ENCODE measurements at places on chromosomes 2 and 18.

GRCh38 chr2:239253264-239253663, 147.6 kb downstream of the HDAC4 start:
- DNase-seq = no peak

DNA sequence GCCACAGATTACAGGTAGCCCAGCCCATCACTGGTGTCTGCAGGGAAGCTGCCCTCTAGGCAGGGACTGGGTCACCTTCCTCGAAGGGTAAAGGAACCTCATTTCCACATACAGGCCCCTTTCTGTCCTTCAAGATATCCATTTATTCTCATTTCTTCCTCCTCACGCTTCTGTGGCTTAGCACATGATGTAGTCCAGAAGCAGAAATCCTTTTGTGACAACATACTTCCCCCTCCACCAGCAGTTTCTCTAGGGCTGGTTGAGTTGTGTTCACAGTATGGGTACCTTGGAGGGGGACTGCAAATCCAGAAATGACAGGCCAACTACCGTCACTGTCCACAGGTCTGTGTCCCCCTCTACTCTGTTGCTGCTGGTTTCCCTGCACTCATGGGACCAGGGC, 364.9 kb downstream of the ANAPC1 start:
- DNase-seq = no peak

DNA sequence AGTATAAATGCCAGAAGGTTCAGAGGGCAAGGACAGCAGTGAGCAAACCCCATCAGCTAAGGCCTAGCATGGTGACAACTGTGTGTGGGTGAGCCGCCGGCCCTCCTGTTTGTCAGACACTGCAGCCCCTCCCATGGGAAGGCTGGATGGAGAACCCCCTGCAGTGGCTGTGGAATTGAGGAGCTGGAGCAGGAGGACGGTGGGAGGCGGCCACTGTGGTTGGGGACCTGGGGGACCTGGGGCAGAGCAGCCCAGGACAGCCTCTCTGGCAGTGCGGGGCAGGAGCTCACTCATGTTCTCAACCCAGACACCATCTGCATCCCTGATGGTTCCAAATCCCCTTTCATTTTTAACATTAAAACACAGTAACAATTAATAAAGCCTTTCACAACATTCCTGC, 68.8 kb downstream of the TSHZ1 start:
- no peak for DNase-seq

DNA sequence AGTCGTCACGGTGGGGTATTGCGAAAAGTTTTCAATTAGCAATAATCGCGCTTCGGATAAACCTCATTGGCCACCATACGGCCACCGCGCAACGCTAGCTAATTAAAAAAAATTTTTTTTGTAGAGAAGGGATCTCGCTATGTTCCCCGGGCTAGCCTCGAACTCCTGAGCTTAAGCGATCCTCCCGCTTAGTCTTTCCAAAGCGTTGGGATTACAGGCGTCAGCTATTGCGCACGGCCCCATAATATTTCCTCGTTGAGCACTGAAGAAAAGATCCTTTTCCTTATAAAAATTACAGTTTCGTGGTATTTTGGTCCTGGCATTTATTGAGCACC, 759 bp upstream of the ACTR1B start:
- DNase-seq = no peak

GRCh38 chr2:176814274-176814673, 398.3 kb upstream of the HNRNPA3 start:
- no peak for DNase-seq

DNA sequence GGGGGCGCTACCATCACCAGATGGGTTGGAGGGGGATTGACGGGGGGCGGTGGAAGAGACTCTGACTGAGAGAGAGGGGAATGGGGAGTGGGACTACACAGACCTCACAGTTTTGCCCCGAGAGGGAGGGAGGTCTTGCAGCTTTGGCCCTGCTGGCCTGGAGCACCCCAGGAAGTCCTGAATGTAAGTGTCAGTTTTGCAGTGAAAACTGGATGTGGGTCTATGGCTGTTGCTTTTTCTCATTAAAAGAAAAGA, 2.4 kb downstream of the TCF7L1 start:
- DNase-seq = no peak

DNA sequence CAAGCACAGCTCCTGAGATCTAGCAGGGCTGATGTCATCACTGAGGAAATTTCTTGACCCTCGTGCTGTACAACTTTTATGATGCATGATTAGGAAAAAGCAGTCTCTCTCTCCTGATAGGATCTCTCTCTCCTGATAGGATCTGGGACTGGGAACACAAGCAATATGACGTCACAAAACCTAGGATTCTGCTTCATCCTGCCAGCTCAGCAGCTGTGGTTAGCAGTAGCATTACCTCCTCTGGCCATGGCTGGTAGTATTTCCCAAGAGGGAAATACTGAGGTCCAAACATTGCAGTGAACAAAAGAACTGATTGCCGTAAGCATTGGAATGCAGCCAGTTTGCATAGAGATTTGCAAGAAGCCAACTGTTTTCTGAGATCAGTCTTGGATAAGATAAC, 521.2 kb upstream of the POU3F3 start:
- DNase-seq = no peak

GRCh38 chr2:204019572-204020501, 83.3 kb downstream of the ICOS start:
- DNase-seq = no peak

DNA sequence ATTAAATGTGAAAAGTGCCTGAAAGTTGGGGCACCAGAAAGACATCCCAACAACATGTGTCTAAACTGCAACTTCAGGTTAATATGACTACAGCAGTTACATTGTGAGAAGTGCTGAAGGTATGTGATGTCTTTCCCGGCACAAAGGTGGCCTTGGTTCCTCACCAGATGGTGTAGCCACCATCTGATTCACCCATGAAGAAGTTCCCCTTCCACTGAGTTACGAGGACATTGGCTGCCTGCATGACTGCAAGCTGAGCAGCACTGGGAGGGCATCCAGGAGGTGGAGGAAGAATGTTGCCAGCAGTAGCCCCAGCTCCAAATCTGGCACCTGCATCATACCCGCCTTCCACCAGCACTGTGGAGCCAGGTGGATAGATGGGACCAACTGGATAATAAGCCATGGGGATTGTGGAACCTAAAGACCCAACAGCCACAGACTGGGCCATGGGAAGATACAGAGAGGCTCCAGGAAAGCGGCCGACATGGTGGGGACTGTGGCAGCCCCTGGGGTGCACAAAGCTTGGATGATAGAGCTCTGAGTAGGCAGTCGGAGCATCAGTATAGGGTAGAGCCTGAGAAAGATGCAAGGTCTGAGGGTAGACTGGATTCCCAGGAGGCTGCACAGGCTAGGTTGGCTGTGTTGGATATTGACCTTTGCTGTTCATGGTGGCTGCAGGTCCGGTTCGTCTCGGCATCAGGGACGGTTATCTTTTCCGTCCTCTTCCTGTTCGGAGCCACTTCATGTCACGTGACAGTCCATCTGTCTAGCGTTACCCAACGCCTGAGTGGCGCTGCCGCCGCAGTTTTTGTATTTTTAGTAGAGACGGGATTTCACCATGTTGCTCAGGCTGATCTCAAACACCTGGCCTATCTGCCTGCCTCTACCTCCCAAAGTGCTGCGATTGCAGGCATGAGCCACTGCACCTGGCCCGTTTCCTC, 36.9 kb downstream of the SUMO1 start:
- DNase-seq = no peak

DNA sequence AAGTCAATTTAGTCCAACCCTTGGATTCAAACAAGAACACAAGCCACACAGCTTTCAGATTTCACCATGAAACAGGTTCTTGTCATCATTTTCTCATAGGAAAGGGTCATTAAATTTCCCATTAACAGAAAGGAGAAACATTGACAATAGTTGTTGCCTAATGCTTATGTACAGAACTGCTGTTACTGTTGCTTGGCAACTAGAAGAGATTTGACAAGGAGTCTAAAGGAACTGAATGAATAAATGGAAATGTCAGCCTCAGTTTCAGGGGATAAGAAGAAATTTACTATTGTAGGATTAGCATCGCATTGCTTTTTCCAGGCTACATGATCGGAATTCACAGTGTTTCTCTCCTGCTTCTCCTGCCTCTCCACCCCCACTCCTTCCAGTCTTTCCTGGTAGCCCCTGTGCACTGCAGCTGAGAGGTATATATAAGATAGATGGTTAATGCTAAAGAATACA, 90.3 kb downstream of the SPATS2L start:
- DNase-seq = no peak

DNA sequence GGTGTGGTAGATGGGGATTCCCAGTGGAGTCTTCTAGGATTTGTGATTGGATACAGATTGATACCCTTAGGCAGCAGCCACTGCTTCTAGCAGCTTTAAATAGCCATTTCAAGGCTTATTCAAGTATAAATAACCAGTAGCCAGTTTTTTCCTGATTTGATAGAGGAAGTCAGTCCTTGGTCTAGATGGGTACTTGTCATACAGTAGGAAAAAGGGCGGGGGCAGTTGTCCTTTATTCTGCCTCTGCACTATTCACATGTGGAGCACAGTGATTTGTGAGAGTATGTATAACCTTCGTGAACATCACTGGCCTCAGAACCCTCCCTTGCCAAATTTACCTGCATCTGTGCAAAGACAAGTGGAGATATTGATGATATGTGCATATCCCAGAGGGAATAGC, 6.8 kb downstream of the PPP1CB start:
- DNase-seq = no peak

DNA sequence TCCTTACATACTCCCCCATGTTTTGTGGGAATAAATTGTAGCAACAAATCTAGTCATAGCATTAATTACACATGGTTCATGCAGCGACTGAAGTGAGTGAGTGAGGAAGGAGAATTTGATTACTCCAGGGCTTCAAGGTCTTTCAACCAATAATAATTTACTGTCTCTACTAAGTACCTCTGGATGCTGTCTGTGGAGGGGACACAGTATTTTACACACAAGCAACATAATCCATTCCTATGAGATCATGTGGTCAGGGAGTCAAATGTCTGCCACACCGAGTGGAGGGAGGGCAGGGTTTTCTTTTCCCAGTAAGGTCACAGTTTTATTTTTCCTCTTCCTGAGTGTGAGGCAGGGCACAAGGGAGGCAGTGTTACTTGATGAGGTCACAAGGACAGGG, 334.7 kb upstream of the CELF4 start:
- DNase-seq = no peak

DNA sequence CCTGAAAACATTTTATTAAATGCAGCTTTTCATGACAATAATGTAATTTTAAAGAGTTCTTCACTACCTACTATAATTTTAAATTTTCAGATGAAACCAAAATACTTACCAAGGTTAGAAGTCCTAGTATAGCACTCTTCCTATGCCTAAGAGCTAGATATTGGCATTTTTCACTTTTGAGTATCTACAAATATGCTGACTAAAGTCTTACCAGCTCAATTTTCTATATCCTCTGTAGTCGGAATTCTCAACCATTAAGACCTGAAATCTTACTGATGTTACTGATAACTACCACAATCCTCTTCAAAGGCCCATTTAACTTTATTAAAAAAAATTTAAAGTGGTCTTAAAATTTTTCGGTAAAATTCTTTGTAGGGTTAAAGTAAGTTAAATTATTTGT, 32.0 kb downstream of the PREPL start:
- DNase-seq = no peak

GRCh38 chr2:213766062-213766461, 481.8 kb downstream of the SPAG16 start:
- DNase-seq = no peak

DNA sequence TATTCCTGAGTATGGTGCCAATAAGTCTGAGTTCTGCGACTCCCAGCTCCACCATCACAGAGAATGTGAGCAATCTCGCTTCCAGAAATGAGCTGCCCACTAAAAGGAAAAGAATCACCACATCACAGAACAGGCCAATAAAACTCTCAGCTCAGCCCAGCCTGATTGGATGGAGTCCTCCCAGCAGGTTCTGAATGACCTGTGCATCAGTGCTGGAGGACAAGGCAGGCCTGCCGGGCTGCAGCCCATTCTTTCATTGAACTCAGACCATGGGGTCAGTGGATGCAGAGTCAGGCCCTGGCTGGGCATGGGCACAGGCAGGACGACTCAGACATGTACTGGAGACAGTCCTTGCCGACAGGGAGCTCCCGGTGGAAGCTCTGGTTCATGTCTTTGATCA, 132.7 kb upstream of the REV1 start:
- DNase-seq = no peak
